ENCODE measurements at places on chromosomes 5 and 9. TPM values are rescaled to one million over a fixed set of nuclear protein-coding genes. Genes with fewer than 3 reads are reported as not detected.
A peak's percentile ranks its signal among the peaks of the same experiment; 100 is the strongest.

DNA sequence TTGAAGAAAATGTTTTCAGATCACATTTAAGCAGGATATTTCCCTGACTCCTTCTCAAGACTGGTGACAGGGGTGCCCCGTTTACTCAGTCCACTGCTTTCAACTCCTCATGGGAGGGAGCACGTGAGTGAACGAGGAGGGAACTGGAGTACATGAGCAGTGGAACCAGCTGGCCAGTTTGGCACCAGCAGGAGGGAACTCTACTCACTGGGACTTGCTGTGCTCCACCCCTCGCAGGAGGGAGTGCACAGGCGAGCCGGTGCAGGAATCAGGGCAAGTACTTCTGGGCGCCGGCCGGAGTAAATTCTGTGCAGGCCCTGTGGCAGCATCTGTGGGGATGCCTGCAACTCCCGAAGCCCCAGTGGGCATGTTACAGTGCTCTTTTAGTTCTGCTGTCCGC, 1941.1 kb upstream of the C9orf72 start:
- DNase-seq = no peak

- DNase-seq = peak; percentile 23
These were observed 170.1 kb downstream of the GABBR2 start for GRCh38 chr9:98538626-98539031.

GRCh38 chr9:111898331-111899096, 1.9 kb downstream of the UGCG start:
- no peak for DNase-seq

- DNase-seq = no peak
These were observed 26.7 kb downstream of the POLR1E start for GRCh38 chr9:37512437-37512836.

DNA sequence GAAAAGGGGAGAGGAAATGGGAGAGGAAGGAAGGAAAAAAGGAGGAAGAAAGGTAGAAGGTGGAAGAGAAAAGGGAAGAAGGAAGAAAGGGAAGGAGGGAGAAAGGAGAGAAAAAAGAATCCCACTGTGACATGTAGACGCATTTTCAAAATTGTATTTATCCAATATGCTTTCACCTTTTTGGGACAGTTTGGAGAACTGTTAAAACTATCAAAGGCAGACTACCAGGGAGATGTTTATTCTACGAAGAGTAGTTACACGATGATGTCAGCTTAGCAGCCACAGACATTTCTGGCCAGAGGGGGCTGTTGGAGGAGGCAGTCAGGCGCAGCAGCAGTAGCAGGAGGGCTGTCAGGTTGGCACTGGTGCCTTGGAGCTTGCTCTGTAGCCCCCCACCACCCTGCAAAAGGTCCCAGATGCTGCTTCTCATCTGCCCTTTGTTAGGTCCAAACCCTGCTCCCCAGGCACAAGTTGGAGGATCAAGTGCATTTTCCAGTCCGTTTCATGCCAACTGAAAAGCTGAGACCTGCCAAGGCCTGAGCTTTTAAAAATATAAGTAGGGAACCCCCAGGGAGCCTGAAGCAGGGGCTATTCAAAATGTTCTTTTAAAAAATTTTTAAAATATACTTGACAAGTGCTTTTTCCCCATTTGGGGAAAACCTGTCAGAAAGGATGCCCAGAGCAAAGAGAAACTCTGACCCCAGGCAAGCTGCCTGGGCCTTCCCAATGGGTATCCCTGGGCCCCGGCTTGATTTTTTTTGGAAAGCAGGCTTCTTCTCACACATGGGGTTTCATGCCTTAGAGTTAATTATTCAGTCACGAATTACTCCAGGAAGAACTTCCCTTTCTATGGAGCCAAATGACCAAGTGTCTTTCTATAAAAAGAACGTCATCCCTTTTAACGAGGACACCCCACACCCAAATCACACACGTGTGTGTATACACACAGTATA, 203.3 kb downstream of the SLIT3 start:
- no peak for DNase-seq

DNA sequence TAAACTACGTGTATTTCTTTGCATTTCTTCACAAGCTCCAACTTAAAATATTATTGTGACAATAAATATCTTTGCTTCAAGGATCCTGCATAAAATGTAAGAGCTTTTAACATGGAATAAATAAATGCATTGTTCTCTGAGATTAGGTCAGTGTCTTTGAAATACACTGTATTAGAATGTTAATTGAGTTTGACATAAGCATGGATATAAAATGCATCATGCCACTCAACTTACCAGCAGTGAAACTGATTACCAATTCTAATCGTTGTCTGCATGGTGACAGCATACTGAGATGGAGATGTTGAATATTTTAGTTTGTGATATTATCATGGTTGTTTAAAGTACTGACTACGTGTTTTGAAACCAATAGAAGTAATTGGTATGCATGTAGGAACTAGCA, 555.3 kb upstream of the ZNF608 start:
- DNase-seq = no peak

DNA sequence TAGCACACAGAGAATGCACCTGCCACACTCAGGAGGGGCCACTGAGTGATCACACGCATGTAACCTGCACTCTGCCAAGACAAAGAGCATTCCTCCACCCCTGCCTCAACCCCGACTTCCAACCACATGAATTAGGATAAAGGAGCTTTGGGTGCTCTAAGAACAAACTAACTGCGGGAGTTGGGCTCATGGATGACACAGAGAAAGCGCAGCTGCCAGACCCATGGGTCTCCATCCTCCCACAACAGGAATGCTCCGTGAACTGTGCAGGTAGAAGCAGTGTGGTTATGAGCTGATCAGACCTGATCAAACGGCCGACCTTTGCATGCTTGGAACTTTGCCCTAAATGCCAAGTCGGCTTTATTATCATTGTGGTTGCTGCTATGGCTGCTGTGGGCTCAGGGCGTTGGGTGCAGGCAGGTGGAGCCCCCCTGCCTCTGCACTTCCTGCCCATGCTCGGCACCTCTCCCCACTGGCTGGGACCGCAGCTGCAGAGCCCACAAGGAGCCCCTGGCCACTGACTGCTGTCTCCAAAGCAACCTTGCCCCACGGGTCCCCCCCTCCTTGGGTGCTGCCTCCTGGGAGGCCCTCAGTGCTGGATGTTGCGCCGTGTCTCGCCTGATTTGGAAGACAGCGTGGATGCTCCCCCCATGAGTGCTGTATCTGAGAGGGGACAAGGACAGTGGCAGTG, 2.6 kb upstream of the SLC6A3 start:
- DNase-seq = no peak

DNA sequence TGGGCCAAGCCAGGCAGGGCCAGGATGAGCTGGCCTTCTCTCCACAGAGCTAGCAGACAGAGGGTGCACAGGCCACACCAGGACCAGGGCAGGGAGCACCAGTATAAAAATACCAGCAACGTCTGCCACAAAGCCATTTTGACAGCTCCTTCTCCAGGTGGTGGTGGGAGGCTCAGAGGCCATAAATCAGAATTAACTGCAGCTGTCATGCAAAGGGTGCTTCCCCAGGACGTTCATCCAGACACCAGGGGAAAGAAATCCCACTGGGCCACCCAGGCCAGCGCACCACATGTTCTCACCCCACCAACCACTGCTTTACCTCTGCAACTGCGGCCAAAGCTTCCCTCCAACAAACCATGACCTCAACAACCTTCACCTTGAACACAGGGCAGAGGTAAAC, 403.7 kb upstream of the TRPC7 start:
- no peak for DNase-seq

DNA sequence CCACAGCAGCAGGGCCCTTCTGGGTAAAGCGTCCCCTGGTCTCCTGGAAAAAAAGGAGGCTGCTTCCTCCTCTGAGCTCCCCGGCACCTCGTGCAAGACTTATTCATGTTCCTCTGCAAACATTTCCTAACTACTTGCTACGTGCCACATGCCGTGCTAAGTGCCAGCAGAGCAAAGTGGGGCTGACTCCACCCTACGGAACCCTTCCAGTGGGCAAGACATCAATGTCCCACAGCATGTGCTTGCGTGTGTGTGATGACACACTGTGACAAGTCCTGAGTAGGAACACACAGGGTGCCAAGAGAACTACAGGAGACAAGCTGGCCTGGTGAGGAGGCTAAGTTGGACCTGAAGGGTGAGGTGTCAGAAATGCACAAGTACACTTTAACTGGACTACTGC, 57.4 kb downstream of the SEMA4D start:
- DNase-seq = no peak

- DNase-seq = no peak
These were observed 987 bp downstream of the RAB24 start for GRCh38 chr5:177302354-177303110.

DNA sequence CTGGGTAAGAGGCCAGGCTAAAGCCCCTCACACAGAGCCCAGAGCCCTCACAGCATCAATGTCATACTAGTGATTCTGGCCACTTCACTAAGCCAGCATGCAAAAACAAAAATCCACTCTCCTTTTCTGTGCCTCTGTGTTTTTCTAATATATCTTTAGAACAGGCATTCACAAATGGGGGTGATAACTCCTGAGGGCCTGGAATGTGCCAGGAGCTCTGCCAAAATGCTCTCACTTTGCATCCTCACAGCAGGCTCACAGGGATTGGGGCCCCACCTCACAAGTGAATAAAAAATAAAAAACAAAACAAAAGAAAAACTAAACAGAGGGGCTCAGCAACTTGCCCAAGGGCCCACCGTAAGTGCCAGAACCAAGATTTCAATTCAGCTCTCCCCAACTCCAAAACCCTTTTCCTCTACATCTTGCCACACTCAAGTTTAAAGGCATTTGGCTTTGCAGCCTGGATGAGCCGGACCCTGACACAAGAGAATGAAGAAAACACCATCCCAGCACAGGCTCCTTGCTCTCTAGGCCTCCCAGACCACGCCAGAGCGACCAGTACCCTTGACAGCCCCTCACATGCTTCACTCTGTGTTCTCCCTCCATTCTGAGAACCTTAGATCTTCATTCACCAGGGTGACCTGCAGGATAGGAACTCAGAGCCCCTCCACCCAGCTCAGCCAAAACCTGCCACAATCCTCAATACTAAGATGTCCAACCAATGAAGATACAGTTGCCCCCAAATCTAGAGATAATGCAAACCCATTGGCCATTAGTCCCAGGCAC, 51.3 kb downstream of the SAXO1 start:
- DNase-seq = no peak

- DNase-seq = no peak
These were observed 21.3 kb upstream of the KIF12 start for GRCh38 chr9:114120192-114121014.

- DNase-seq = no peak
These were observed 85.8 kb downstream of the TAF11L14 start for GRCh38 chr5:17720071-17720470.

F2RL2 gene
- total RNA-seq = 2.9 TPM

OLFM1 gene
- total RNA-seq = 22.1 TPM

WDR38 gene
- not detected for total RNA-seq

MEIKIN gene
- not detected for total RNA-seq

UHRF2 gene
- total RNA-seq = 95.6 TPM

LHX6 gene
- total RNA-seq = 1.8 TPM

ZFP37 gene
- 5.2 TPM for total RNA-seq

All from breast epithelium (tissue), 4 donors.